ENCODE measurements at places on chromosomes 4 and X.
A peak's percentile ranks its signal among the peaks of the same experiment; 100 is the strongest.

- no peak for DNase-seq
- no peaks in the 10 kb centered on the region for H3K36me3 ChIP-seq
- no peak overlapping the region for H3K27ac ChIP-seq
- no peaks in the 10 kb centered on the region for H3K27me3 ChIP-seq
Measured at GRCh38 chrX:108610141-108610540, 126.2 kb downstream of the IRS4 start.

- no peak for DNase-seq
- no peaks in the 10 kb centered on the region for H3K36me3 ChIP-seq
- H3K27ac ChIP-seq: no peak overlapping the region
- no peaks in the 10 kb centered on the region for H3K27me3 ChIP-seq
Measured at GRCh38 chr4:121721700-121722099, 24.9 kb upstream of the ANXA5 start.

- DNase-seq: no peak
- no peaks in the 10 kb centered on the region for H3K27me3 ChIP-seq
- no peak overlapping the region for H3K4me3 ChIP-seq
- H3K4me1 ChIP-seq: no peaks in the 10 kb centered on the region
- H3K36me3 ChIP-seq: no peaks in the 10 kb centered on the region
Measured at GRCh38 chrX:37830371-37830770, 17.0 kb downstream of the DYNLT3 start.

DNA sequence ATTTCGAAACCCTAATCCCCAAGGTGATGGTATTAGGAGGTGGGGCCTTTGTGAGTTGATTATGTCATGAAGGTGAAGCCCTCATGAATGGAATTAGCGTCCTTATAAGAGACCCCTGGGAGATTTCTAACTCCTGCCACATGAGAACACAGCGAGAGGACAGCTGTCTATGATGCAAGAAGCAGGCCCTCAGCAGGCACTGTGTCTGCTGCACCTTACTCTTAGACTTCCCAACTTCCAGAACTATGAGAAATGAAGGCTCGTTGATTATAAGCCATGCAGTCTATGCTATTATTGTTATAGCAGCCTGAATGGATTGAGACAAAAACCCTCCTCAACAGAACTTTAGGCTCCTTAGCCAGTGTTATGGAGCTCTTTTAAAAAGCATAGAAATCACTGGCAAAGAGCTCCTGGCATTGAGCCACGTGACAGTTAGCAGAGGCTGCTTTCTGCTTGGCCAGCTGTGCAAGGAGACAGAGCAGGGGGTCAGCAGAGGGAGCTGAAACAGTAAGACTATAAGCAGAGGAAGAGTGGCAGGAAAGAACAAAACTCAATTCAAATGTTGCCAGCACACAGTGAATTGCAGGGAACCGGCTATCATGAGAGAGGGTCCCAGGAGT lies 219.2 kb upstream of the FAT1 start:
- DNase-seq: no peak
- no peak overlapping the region for H3K4me3 ChIP-seq
- H3K4me1 ChIP-seq: no peaks in the 10 kb centered on the region
- H3K27me3 ChIP-seq: no peaks in the 10 kb centered on the region

DNA sequence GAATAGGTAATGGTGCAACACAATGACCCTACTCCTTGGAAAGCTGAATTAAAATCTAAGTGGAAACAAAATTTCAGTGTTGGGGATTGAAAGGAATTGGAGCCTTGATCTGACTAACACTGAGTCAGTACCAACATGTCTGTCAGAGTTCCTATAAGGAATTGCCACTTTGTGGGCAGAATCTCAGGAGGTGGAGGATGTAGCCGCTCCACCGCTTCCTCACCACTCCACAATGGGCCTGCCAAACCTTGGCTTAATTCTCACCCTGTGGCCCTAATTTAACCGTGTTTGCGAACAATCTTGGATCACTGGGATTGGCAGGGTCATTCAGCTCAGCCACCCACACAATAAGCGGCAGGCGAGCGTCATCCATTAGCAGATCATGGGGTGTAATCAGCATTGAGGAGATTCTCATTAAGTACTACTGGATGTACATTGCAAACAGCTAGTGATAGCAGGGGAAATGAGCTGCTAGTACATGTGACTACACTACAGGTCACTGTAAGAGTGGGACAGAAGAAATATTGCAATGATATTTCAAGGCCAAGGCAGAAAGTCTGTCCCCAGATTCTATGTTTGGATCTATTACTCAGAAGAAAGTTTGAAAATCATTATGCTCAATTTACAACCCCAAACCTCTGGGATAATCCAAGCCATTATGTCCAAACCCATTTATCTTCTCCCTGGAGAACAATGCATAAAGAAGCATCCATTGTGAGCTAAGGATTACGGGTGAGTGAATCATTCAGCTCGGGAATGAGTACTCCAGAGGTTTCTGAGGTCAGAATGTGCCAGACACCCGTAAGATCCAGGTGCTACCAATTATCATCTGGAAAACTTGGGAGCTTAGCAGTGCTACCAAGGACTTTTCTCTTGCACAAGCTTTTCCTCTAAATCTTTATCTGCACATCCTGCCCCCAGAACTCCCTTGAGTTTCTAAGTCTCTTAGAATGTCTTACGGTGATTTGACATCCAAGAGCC lies 5.8 kb downstream of the SRPX start:
- no peak overlapping the region for H3K4me3 ChIP-seq
- H3K27me3 ChIP-seq: no peaks in the 10 kb centered on the region
- no peaks in the 10 kb centered on the region for H3K4me1 ChIP-seq
- DNase-seq: no peak

DNA sequence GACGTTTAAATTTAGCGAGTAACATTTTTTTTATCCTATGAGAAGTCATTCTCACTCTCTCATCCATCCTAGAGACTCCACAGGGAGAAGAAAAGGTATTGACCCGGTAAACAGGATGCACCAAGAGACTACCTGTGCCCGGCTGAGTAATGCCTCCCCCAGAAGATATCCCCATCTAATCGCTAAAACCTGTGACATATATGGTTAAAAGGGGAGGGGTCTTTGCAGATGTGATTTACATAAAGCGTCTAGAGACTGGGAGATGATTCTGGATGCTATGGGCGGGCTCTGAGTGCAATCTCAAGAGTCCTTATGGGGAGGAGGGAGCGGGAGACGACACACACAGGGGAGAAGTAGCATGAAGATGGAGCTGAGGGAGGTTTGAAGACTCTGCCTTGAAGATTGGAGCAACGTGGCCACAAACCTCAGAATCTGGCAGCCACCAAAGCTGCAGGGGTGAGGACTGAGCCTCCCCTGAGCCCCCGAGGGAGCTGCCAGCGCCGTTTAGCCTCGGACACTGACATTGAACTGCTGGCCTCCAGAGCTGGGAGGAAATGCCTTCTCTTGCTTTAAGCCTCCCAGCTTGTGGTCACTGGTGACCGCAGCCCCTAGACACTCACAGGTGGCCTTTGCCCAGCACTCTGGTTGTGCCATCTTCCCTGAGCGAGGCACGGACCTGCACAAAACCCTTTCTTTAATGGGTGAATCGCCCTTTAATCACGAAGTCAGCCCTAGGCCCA lies 11.2 kb downstream of the ABLIM2 start:
- no peaks in the 10 kb centered on the region for H3K36me3 ChIP-seq
- no peak for DNase-seq
- no peak overlapping the region for H3K4me3 ChIP-seq
- H3K27me3 ChIP-seq: peaks cover 99% of the 10 kb centered on the region
- H3K4me1 ChIP-seq: no peaks in the 10 kb centered on the region

- no peak overlapping the region for H3K27ac ChIP-seq
- no peaks in the 10 kb centered on the region for H3K27me3 ChIP-seq
- no peak for DNase-seq
- H3K4me3 ChIP-seq: no peak overlapping the region
- H3K36me3 ChIP-seq: no peaks in the 10 kb centered on the region
Measured at GRCh38 chrX:118553042-118553710, 57.6 kb downstream of the DOCK11 start.

DNA sequence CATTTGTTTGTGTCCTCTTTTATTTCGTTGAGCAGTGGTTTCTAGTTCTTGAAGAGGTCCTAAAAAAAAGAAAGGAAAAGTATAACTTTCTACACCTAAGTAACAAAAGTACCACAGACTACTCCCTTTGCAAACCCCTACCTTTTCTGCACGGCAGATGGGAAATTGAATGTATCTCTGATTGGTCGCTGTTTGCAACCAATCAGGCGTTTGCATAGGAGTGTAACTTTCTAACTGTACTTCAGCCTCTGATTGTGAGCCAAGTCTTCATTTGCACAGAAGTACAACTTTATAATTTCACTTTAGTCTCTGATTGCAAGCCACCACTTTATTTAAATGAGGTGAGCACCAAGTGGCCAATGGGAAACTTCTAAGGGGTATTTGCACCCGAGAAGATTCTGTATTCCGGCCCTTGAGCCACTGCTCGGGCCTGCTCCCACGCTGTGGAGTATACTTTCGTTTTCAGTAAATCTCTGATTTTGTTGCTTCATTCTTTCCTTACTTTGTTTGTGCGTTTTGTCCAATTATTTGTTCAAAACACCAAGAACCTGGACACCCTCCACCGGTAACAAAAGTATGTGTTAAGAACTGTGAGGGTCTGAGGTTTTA lies 40.3 kb upstream of the FHL1 start:
- H3K27ac ChIP-seq: no peak overlapping the region
- no peaks in the 10 kb centered on the region for H3K4me1 ChIP-seq
- H3K4me3 ChIP-seq: no peak overlapping the region
- no peak for DNase-seq
- no peaks in the 10 kb centered on the region for H3K27me3 ChIP-seq

DNA sequence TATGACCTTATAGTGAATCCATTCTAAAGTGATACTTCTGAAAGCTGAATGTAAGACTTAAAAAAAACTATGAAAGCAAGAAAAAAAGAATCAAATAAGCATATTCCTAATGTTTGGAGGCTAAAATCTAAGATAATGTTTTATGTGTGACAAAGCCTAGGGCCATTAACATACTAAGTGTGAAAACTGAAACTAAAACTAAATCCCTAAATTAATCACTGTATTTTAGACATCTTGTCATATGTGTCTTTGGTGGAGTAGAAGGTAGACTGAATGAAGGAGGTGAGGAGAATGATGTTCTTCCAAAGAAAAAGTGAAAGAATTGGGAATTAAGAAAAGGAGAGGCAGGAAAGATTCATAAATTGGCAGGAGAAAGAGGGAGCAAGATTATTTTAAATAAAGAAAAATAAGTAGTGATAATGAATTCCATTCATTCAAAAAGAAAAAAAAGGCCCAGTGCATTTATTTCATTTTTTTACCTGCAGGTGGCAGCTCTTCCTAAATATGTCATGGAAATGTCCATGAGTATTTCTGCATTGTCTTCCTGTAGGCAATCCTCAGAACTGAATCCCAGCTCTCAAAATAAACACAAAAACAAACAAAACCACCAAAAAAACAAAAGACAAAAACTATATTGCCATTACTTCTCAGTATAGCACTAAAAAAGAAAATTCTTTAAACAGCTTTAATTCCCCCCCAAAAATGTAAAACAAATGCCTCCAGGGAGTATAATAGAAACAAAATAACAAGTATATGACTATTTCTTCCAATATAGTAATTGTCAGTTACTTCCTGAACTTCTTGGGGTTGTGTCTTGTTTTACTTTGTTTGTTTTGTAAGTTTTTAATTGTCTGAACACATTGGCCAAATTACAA lies 17.0 kb upstream of the AP1AR start:
- no peak overlapping the region for H3K4me3 ChIP-seq
- peaks cover 19% of the 10 kb centered on the region for H3K4me1 ChIP-seq
- H3K36me3 ChIP-seq: no peaks in the 10 kb centered on the region
- no peak overlapping the region for H3K27ac ChIP-seq
- H3K27me3 ChIP-seq: no peaks in the 10 kb centered on the region
- DNase-seq: peak; percentile 19

DNA sequence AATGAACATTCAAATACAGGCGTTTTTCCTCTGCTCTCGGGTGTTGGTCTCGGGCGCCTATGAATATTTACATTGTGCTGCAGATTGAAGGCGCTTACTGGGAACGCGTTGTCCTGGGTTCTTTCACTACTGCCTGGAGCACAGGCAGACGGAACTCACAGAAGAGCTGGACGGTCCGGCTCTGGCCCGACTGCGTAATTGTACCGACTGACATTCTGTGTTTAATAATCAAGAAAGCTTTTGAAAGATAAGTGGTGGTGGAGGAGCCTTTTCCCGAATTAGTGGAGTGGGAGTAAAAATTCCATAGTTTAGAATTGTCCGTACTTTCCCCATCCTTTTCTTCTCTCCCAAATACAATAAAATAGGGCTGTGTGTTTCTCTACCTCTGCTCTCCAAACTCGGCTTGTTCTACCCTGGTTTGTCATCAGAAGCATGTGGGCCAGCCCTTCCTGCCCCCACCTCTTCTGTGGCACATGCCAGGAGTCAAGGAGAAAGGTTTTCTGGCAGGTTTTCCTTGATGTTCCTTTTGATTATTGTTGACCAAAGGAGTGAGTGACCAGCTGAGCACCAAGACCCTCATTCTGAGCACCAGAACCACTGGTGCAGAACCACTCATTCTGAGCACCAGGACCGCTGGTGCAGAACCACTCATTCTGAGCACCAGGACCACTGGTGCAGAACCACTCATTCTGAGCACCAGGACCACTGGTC lies 2.3 kb downstream of the FHDC1 start:
- H3K4me3 ChIP-seq: peak overlapping the region; percentile 62
- DNase-seq: no peak
- H3K27me3 ChIP-seq: no peaks in the 10 kb centered on the region
- H3K4me1 ChIP-seq: no peaks in the 10 kb centered on the region
- H3K36me3 ChIP-seq: no peaks in the 10 kb centered on the region

- H3K36me3 ChIP-seq: 0 out of 2 replicates have a peak, but pooled peaks cover 3% of the 10 kb centered on the region
- DNase-seq: no peak
- H3K4me1 ChIP-seq: peaks cover under 1% of the 10 kb centered on the region
- H3K4me3 ChIP-seq: no peak overlapping the region
- H3K27me3 ChIP-seq: no peaks in the 10 kb centered on the region
Measured at GRCh38 chrX:45743081-45743533, 542.4 kb upstream of the DIPK2B start.

GRCh38 chr4:140291259-140291658 lies 82.2 kb upstream of the SCOC start:
- H3K27ac ChIP-seq: no peak overlapping the region
- H3K4me1 ChIP-seq: no peaks in the 10 kb centered on the region
- H3K27me3 ChIP-seq: no peaks in the 10 kb centered on the region
- H3K4me3 ChIP-seq: no peak overlapping the region
- no peaks in the 10 kb centered on the region for H3K36me3 ChIP-seq

DNA sequence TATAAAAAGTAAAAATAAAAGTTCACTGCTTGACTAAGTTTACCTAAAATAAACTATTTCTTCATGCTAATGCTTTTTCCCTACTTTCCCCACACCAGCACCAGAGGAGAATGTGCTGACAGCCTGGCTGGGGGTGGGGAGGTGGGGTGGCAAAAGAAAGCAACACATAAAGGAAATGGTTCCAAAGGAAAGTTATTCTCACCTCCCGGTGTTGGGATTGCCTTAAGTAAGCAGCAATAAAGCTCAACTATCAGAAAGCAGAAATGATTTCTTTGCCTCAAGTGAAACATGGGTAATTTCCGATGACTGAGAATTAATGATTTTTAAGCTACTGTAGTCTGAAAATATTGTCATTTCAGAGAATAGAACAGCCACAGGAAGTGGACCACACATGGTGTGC lies 84.5 kb upstream of the DKK2 start:
- no peak overlapping the region for H3K4me3 ChIP-seq
- no peak for DNase-seq
- H3K27me3 ChIP-seq: no peaks in the 10 kb centered on the region
- H3K36me3 ChIP-seq: no peaks in the 10 kb centered on the region
- H3K4me1 ChIP-seq: no peaks in the 10 kb centered on the region
- H3K27ac ChIP-seq: no peak overlapping the region

GRCh38 chr4:19239565-19239964 lies 1012.1 kb upstream of the SLIT2 start:
- no peaks in the 10 kb centered on the region for H3K4me1 ChIP-seq
- no peak overlapping the region for H3K4me3 ChIP-seq
- H3K36me3 ChIP-seq: no peaks in the 10 kb centered on the region
- no peak for DNase-seq
- H3K27me3 ChIP-seq: no peaks in the 10 kb centered on the region

GRCh38 chrX:131136776-131137175 lies 78.6 kb downstream of the ARHGAP36 start:
- H3K4me3 ChIP-seq: no peak overlapping the region
- no peaks in the 10 kb centered on the region for H3K36me3 ChIP-seq
- no peaks in the 10 kb centered on the region for H3K27me3 ChIP-seq
- no peaks in the 10 kb centered on the region for H3K4me1 ChIP-seq
